ENCODE measurements at places on chromosomes 4 and X.

DNA sequence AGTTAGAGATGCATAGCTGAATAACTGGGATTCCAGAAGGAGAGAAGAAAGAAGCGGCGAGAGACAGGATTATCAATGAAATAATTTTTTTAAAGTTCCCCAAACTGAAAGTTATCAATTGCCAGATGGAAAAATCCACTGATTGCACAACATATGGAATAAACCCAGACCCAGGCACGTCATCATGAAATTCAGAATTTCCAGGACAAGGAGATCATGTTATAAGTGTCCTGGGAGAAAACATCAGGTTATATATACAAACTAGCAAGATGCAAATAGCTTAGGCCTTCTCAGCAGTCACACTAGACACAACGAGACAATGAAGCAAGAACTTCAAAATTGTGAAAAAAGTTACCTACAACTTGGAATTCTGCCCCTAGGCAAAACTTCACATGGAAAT, 200.0 kb downstream of the PALLD start:
- H3K4me1 ChIP-seq: peaks cover 4% of the 10 kb centered on the region
- H3K27me3 ChIP-seq: no peaks in the 10 kb centered on the region
- no peak for DNase-seq
- no peak overlapping the region for H3K27ac ChIP-seq
- no peak overlapping the region for H3K4me3 ChIP-seq
- no peaks in the 10 kb centered on the region for H3K36me3 ChIP-seq

DNA sequence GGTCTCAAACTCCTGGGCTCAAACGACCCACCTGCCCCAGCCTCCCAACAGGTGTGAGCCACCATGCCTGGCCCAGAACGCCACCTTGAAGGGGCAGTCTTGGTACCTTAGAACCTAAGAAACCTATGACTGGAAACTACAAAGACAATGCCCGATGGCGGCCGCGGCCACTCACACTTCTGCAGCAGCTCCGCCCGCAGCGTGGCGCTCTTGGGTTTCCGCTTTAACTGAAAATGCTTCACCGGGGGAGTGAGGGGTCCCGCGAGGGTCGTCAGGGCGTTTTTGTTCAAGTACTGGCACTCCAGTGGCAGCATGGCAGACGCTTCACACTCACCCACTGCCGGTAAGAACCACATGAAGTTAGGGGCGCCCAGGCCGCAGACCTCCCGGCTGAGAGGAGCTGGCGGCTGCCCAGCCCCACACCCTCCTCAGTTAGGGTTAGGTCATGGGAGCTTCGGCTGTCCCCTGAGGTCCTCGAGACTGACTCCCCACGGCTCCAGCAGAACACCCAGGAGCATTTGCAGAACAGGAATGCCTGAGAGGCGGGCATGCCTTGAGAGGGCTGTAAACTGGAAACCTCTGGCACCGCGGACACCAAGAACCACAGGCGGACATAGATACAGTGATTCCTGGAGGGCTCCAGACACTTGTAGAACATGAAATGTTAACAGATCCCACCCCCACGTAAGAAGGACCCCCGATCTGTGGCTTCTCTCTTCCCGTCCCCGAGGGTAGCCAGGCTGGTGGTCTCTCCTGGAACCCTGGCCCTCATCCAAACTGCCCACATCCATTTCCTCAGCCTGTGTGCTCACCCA, 19.0 kb downstream of the NELFA start:
- no peaks in the 10 kb centered on the region for H3K27me3 ChIP-seq
- H3K4me1 ChIP-seq: peaks cover 3% of the 10 kb centered on the region
- H3K27ac ChIP-seq: no peak overlapping the region

GRCh38 chr4:136025540-136025939, 1506.8 kb downstream of the PCDH18 start:
- no peak for DNase-seq
- no peaks in the 10 kb centered on the region for H3K27me3 ChIP-seq
- no peaks in the 10 kb centered on the region for H3K4me1 ChIP-seq

DNA sequence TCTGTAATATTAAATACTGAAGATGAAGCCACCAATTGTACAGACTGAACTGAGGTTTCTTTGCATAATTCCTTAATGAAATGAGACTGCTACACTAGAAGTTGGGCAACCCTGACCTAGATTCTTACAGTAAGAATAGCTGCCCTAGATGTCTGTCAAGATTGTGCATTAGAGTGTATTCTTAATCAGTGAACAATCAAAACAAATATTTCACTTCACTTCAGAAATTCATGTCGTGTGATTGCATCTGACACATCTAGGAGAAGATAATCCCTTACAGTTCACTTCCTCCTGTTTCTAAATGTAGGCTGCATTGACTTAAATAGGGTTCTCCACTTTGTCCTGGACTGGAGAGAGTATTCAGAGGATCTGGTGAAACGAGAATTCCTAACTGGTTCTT, 283.1 kb downstream of the HNRNPD start:
- H3K4me1 ChIP-seq: no peaks in the 10 kb centered on the region
- H3K27me3 ChIP-seq: no peaks in the 10 kb centered on the region
- no peak for DNase-seq
- H3K4me3 ChIP-seq: no peak overlapping the region

GRCh38 chr4:125433453-125433852, 118.7 kb downstream of the FAT4 start:
- H3K27ac ChIP-seq: no peak overlapping the region
- no peaks in the 10 kb centered on the region for H3K36me3 ChIP-seq
- H3K27me3 ChIP-seq: no peaks in the 10 kb centered on the region
- H3K4me3 ChIP-seq: no peak overlapping the region

GRCh38 chr4:40309250-40309774, 25.8 kb upstream of the CHRNA9 start:
- H3K36me3 ChIP-seq: no peaks in the 10 kb centered on the region
- peak; percentile 85 for DNase-seq
- no peaks in the 10 kb centered on the region for H3K4me1 ChIP-seq
- H3K27me3 ChIP-seq: no peaks in the 10 kb centered on the region

- H3K27me3 ChIP-seq: no peaks in the 10 kb centered on the region
- no peak overlapping the region for H3K4me3 ChIP-seq
Observed at GRCh38 chrX:145848448-145848847, 30.8 kb downstream of the SLITRK2 start.

DNA sequence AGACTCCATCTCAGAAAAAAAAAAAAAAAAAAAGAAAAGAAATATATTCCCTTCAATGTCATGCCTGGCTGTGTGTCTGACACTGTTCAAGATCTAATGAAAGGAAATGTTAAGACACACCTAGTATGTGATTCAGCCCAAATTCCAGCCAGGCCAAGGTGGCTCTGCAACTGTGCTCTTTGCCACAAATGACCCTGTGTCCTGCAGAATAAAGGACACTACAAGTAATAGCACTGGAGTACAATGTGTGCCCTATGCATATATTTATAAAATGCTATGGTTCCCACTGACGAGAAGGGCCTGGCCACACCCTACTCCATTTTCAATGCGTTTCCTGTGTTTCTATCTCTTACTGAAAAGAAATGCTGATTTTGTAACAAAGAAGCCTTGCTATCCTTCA, 98.0 kb upstream of the SORBS2 start:
- no peaks in the 10 kb centered on the region for H3K4me1 ChIP-seq
- DNase-seq: no peak
- no peaks in the 10 kb centered on the region for H3K36me3 ChIP-seq
- no peak overlapping the region for H3K4me3 ChIP-seq
- H3K27ac ChIP-seq: no peak overlapping the region
- H3K27me3 ChIP-seq: no peaks in the 10 kb centered on the region

DNA sequence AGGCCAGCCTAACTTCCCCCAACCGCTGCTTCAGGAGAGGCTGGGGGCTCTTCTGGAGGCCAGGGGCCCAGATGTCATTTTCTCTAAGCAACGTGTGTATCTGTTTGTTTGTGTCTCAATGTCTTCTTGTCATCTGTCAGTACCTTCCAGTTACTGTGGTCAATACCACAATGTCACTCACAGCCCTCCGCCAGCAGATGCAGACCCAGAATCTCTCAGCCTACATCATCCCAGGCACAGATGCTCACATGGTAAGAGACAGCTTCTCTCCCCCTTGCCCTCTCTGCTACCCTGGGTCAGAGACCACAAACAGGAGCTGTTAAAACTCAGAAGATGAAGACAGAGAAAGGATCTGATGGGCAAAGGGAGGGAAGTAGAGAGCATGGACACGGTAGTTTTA, 5.0 kb downstream of the XPNPEP2 start:
- no peaks in the 10 kb centered on the region for H3K27me3 ChIP-seq
- no peak overlapping the region for H3K4me3 ChIP-seq
- no peaks in the 10 kb centered on the region for H3K36me3 ChIP-seq
- no peaks in the 10 kb centered on the region for H3K4me1 ChIP-seq
- H3K27ac ChIP-seq: no peak overlapping the region

- no peaks in the 10 kb centered on the region for H3K27me3 ChIP-seq
- H3K27ac ChIP-seq: no peak overlapping the region
- H3K36me3 ChIP-seq: no peaks in the 10 kb centered on the region
- no peak overlapping the region for H3K4me3 ChIP-seq
- no peak for DNase-seq
Observed at GRCh38 chr4:24298911-24299310, 285.4 kb downstream of the DHX15 start.

- DNase-seq: peak; percentile 83
- peak within 1 kb of the TSS; percentile 70 for H3K4me3 ChIP-seq
- H3K27me3 ChIP-seq: no peaks in the 10 kb centered on the region
- peaks cover 2% of the 10 kb centered on the region for H3K4me1 ChIP-seq
- H3K36me3 ChIP-seq: no peaks in the 10 kb centered on the region
Observed at GRCh38 chr4:102344954-102345794, at the start of gene SLC39A8. Gene SLC39A8 (minus strand): TSS chr4:102345482. CDS start chr4:102344662, 820 bp downstream.

- H3K27me3 ChIP-seq: no peaks in the 10 kb centered on the region
- DNase-seq: no peak
- H3K27ac ChIP-seq: no peak overlapping the region
Observed at GRCh38 chr4:71367546-71367945, 28.7 kb downstream of the SLC4A4 start.

DNA sequence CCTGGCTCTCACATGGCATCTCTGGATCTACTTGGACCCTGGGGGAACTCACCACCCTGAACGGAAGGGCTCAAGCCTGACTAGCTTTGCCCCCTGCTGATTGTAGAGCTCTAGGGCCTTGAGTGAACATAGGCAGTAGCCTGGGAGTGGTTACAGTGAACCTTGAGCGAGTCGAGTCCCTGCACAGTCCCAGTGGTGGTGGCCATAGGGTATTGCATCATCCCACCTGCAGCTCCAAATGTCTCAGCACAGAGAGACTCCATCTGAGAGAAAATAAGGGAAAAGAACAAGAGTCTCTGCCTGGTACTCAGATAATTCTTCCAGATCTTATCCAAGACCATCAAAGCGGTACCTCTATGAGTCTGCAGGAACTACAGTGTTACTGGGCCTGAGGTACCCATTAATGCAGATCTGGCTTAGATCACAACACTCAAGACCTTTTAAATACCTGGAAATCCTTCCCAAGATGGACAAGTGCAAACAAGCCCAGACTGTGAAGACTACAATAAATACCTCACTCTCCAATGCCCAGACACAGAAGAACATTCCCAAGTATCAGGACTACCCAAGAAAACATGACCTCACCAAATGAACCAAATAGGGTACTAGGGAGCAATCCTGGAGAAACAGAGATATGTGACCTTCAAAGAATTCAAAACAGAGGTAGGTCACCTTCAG, 167.5 kb upstream of the TET2 start:
- H3K4me3 ChIP-seq: no peak overlapping the region
- no peak overlapping the region for H3K27ac ChIP-seq
- H3K36me3 ChIP-seq: no peaks in the 10 kb centered on the region
- DNase-seq: no peak
- no peaks in the 10 kb centered on the region for H3K4me1 ChIP-seq
